AML-193 (cell line): ENCODE measurements at places on chromosomes 2 and 18.
A peak's percentile ranks its signal among the peaks of the same experiment; 100 is the strongest.

GRCh38 chr2:69762025-69762424 is 20.1 kb downstream of the ANXA4 start:
- no peak for DNase-seq

- no peak for DNase-seq
These were observed 2.4 kb downstream of the SPRED2 start for GRCh38 chr2:65429786-65430602.

DNA sequence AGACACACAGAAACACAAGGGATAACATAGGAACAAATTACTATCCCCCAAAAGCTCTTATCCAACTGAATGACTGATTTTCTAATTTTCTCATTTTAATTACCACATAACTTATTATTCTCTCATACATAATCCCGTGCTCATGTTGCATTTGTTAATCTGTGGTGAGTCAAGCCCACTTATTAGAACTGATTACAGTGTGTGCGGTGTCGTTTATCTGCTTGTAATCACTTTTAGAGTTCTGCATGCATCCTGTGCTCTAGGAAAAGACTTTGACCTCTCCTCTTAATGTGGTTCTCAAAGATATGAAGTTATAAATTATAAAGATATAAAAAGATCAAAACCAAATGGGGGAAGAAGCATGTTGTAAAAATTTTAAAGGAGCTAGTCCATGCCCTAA is 29.7 kb downstream of the CNDP1 start:
- no peak for DNase-seq

- no peak for DNase-seq
These were observed 146.0 kb upstream of the SERTAD2 start for GRCh38 chr2:64799592-64800252.

- DNase-seq: no peak
These were observed 9.1 kb upstream of the PRELID3A start for GRCh38 chr18:12398625-12399024.

GRCh38 chr18:62963507-62963906 is 248.2 kb downstream of the PHLPP1 start:
- DNase-seq: no peak

- DNase-seq: no peak
These were observed 44.0 kb downstream of the MYL12B start for GRCh38 chr18:3305933-3306332.

DNA sequence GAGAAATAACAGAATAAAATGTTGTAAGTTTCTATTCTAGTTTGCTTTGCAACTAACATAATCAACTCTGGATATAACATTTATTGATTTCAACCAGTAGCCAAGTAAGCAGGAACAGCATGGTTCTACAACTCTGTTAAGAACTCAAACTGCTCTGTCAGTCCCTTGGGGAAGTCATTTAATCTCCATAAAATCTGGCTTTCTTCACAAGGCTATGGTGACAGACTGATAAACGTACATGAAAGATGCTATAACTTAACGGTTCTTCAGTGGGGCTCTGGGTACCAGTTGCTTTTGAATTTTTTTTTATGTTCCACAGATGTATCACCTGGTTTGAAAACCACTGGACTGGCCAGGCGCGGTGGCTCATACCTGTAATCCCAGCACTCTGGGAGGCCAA is 10.3 kb downstream of the PSME4 start:
- no peak for DNase-seq

DNA sequence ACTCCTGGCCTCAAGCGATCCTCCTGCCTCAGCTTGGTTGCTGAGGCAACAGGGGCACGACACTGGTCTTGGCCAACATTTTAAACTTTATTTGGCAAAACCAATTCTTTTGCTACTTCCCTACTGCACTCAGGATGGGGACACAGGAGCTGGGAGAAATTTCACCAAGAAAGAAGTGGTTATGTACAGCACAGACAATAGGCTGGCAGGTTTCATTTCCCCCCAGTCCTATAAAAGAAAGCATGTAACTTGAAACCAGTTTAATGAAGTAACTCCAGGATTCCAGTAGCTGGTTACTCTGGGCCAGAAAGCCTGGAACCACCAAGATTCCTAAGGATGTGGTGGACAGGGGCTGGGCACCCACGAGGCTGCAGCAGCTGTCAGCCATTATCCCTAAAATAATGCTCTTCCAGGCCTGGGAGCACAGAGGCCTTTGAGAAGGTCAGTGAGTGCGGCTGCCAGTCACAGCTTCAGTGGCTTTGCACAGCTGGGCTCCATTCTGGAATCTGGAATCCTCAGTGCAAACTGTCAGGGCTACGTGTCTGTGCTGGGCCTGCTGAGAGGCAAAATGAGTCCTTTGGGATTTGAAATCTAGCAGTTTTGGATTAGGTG is 142.3 kb upstream of the ITGA6 start:
- no peak for DNase-seq

DNA sequence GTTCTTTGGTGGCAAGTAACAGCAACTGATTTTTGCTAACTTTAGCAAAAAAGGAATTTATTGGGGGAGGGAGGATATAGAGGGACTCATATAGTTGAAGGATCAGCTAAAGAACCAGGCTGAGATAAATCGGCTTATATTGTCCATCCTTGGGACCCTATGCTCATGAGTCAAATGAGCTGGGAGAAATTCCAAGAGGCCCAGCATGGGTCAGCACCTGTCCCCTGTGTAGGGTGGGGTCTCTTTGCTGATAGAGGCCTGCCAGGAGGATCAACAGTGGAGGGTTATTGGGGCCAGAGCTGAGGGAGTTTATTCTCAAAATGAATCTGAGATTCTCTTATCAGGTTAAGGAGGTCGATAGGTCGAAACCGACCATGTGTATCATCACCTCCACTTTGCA is 97.2 kb downstream of the VAPA start:
- DNase-seq: no peak

DNA sequence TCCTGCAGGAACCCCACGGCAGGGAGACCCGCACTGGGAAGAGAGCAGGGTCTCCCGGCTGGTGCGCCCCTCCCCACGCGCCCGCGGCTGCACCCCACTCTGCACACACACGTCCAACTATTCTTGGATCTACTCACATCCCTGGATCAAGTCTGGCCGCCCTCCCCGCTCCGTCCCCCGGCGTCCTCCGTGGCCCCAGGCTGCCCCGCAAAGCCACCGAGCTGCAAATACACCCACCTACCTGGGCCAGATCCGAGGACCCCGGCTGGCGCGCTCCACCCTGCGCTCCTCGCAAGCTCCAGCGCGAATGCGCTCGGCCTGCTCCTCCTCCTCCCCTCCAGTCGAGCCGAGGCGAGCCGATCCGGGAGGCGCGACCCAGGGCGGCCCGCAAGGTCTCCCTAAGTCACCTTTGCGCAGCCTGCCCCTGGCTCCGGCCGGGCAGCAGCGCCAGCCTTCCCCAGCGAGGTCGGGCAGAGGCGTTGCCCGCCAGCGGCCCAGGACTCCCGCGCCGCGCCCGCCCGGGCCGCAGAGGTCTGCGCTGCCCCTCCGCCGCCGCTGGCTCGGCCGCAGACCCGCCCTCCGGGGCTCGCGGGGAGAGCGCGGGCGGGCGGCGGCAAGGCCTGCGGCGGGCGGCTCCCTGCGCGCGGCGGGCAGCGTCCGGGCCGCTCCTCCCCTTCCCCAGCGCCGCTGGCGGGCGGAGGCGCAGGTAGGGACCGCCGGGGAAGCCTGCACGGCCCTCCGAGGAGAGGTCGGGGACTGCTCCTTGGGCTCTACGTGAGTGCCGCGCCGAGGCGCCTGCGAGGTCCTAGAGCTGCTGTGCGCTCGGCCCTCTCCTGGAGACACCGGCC is 126.0 kb downstream of the OSBPL1A start:
- DNase-seq: no peak

- no peak for DNase-seq
These were observed 127.2 kb downstream of the CTNNA2 start for GRCh38 chr2:79640001-79640400.

DNA sequence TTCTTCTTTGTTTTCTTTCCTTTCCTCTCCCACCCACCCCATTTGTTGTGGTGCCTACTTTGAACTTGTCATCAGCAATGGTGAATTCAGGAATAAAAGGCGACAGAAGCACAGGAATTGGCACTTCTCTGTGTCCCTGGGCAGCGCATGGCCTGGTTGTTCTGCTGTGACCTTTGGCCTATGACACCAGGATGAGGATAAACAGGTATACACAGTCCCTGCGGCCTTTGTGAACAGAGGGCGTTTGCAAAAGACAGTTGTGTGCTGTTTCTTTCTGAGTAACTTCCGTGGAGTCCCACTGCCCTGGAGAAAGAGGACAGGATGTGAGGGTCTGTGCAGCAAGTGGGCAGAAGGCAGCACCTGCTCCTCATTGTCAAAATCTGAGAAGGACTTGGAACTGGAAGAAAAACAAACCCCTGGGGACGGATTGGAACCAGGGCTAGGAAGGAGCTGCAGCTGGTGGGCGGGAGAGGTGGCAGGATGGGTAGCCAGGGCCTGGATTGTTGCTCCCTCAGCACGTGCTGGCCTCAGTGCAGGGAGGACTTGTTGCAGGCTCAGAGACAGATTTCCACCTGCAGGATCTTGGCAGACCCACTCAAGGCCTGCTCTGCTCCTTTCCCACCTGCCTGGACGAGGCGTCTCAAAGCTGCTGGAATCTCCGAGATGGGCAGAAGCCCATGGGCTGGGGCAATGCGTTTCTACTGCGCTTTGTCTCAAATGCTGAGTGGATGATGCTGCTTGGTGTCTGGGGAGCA is 159.5 kb downstream of the ACKR3 start:
- no peak for DNase-seq

GRCh38 chr2:53515435-53516332 is 251.9 kb upstream of the CHAC2 start:
- DNase-seq: no peak

GRCh38 chr18:34083910-34084535 is 140.7 kb downstream of the NOL4 start:
- DNase-seq: no peak

- no peak for DNase-seq
These were observed 289.2 kb downstream of the ERBB4 start for GRCh38 chr2:212249451-212249850.

GRCh38 chr18:31977270-31977872 is 34.4 kb upstream of the TRAPPC8 start:
- DNase-seq: peak; percentile 40

GRCh38 chr2:239767021-239767905 is 257.9 kb downstream of the NDUFA10 start:
- no peak for DNase-seq

- DNase-seq: no peak
These were observed 24.2 kb downstream of the RAPH1 start for GRCh38 chr2:203510941-203511305.

DNA sequence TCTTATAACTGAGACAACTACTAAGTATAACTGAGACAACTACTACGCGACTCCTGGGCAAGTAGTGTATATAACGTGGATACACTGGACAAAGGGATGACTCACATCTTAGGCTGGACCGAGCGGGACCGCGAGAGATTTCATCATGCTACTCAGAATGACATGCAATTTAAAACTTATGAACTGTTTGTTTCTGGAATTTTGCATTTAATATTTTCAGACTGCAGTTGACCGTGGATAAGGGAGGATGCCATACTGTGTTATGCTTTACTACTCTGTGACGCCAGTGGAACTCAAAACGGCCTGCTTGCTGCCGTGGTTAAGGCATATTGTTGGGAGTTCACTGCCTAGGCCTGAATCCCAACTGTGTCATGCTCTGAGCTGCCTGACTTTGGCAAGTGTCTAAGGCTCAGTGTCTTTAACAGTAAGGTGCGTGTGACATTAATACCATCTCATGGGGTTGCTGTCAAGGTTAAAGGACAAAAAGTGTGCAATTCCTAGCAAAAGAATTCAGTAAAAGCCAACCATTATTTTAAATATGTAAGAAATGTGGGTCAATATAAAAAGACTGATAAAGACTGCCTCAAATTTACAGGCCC is 64.6 kb downstream of the BMP10 start:
- DNase-seq: no peak

DNA sequence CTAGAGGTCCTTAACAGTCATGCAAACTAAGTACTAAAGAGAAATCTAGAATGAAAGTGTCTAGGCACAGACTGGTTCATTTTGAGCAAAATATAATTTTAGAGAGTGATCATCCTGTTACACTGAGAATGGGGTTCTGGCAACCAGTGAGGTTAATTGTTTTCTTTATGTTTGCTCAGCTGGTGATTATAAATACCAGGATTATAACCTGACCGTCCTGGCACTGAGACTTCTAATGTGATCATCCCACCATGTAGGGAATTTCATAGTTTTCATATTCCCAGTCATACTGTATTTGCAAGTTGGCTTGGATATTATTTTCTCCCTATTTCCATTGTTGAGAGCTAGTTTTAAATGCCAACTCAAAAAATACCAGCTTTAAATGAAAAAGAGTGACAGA is 852.5 kb upstream of the LRATD1 start:
- DNase-seq: no peak

DNA sequence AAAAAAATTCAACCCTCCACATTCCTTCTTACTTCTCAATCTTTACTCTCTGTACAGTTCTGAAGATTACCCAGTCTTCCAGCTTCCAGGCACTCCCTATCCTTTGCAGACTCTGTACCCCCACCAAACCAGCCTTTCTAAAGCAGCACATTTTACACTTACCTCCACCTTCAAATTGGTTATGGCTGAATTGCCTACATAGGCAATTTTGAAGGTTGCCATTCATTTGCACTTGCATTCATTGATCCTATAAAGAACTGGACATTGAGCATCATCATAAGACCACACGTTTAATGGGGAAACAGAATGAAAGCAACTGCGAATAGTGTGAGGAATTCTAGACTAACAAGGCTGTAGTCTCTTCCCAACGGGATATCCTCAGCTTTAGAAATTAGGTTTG is 233.4 kb downstream of the TRIB2 start:
- DNase-seq: no peak

DNA sequence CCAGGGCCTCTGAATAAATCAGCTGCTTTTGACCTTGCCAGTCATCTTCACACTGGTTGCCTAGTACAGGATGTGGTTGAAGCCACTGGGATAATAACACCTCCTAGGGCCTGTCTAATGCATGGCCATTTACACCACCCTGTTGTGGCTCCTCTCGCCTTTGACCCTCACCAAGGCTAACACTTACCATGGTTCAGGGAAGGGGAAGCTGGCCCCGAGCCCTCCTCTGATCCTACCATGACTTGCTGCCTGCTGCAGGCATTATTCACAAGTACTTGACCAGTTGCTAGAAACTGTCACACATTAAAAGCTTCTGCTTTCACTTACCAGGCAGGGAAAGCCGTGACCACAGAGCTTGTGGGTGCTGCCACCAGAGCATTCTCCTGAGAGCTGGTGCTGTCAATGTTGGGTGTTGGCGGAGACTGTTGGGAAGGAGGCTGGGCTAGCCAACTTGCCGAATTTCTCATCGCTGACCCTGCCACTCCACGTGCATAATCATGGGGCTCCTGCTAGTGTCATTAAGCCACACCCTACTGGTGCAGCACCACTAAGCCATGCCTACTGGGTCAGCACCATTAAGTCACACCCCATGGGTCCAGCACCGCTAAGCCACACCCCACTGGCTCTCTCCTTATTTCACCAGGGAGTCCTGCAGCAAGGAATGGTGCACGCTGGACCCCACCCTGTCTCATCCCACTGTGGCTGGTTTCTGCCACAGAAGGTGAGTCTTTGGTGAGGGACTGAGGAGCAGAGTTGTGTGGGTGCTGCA is 47.0 kb upstream of the TTC39C start:
- DNase-seq: peak; percentile 56

DNA sequence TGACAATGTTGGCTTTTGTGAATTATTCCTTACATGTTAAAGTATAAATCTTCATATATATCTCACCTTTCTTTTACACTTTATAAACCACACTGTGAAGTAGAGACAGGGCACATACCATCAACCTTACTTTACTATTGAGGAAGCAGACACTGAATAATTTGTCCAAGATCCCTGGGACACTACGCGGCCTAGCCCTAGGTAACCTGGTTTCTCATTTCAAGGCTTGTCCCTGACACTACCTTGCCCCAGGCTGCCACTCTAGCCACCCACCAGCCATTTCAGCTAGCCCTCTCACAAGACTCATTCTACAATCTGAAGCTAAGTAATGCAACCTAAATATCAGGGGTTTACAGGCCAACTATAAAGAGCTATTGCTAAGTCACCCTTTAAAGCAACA is 26.7 kb downstream of the CCDC93 start:
- no peak for DNase-seq
